ENCODE measurements at places on chromosomes 12 and 14.
A peak's percentile ranks its signal among the peaks of the same experiment; 100 is the strongest.

GRCh38 chr12:89059721-89060541 lies 292.4 kb downstream of the DUSP6 start:
- peak; percentile 90 for DNase-seq

- DNase-seq, result no peak
Measured at GRCh38 chr14:23895480-23895879, 58.1 kb upstream of the DHRS4 start.

GRCh38 chr12:57821474-57822214 lies 3.1 kb upstream of the AVIL start:
- no peak for DNase-seq

DNA sequence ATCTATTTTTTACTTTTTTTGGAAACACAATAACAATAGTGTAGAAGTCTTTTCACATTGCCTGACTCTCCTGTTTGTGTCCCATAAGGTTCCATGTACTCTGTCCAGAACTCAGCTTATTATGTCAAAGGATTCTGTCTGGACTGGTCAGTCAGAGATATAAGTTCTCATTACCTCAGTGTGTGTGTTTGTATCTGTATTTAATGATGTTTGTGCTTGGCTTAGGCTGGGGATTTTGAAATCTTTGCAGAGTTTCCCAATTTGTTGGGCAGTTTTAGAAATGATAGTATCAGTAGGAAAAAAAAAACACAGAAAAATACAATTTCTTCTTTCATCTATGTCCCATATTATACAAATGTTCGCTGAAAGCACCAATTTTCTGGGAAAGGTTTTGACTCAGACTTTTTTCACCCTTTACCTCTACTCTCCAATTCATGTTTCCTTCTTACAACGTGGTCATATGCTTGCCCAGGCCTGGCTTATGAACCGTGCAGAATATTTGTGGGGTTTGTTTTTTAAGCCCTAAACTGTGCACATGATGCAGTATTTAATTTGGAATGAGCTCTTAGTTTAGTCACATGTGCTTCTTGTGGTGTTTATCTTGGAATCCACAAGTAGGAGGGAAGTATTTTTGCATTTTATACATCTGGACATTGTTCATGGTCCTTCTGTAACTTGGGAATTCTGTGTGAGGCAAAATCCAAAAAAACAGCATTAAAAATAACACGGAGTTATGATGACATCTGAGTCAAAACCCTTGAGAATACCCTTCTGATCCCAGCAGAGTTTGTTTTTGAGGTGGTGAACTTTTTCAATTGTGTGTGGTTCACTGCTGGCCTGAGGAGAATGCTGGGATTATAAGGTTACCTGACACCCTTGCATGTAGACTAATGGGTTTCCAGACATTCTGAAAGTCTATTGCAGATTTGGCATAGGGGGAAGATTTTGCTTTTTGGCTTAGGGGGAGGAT lies 121.2 kb downstream of the RAD51B start:
- peak; percentile 59 for DNase-seq

- peak; percentile 51 for DNase-seq
Measured at GRCh38 chr12:119659289-119659897, 8.5 kb upstream of the PRKAB1 start.

- DNase-seq, result no peak
Measured at GRCh38 chr12:129049917-129050316, 196.6 kb downstream of the GLT1D1 start.

DNA sequence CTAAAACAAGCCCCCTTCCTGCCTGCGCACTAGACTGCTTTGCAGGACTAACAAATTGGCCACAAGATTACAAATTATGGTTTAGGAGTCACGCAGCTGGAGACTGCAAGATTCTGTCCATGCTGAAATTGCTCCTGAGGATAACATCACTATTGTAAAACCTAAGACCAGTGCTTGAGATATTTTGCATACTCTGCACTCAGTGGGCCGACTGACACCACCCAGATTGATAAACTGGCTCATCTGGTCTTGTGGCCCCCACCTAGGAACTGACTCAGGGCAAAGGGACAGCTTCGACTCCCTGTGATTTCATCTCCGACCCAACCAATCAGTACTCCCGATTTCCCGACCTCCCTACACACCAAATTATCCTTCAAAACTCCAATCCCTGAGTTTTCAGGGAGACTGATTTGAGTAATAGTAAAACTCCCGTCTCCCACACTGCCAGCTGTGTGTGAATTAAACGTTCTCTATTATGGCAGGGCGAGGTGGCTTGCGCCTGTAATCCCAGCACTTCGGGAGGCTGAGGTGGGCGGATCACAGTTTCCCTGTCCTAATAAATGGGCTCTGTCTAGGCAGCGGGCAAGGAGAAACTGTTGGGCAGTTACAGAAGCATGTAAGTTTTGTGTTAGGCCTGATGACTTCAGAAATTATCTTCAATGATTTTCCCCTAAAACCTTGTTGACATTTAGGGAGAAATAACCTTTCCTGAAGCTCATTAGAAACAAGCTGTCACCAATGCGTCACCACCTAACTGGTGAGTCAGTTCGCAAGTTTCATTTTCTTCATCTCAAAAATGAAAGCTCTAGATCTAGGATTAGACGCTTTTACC lies 5.3 kb upstream of the UBC start:
- no peak for DNase-seq

DNA sequence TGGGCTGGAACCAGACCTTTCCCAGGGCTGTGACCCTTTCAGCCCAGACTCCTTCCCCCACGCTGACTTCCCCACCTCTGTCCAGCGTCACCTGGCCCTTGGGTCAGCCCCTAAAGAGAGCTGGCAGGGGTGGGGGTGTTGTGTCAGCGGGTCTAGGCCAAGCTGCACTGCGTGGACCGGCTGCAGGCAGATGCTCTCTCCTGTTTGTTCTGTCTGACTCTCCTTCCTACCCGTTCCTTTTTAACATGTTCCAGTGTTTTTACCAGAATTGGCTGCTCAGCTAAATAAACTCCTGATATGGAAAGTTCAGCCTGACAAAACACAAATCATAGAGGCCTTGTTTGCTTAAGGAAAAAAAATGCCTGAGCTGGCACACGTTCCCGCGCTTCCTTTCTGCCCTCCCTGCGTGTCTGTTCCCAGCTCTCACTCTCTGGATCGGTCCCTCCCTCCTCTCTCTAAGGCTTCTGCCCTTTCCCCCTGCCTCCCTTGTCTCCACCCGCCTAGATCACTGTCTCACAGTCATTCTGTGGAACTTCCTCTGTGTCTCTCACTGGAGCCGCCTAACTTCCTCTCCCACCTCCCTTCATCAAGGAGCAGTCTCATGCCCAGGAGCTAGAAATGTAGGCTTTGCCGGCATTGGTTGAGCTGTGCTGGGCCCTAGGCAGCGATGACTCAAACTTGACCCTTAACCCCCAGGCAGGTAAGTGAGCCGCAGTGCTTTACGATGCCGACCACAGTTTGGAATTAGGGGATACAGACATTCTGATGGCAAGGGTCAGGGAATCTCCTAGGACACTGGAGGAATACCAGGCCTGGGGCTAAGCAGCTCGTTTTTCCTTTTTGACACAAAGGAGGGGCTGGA lies 15.5 kb upstream of the MLXIP start:
- DNase-seq, result peak; percentile 97

- DNase-seq, result peak; percentile 55
Measured at GRCh38 chr14:103391048-103391447, 5.8 kb downstream of the MARK3 start.

- peak; percentile 69 for DNase-seq
Measured at GRCh38 chr12:49093792-49094159, 825 bp downstream of the DHH start.

- no peak for DNase-seq
Measured at GRCh38 chr12:62299617-62300016, 39.4 kb downstream of the USP15 start.

DNA sequence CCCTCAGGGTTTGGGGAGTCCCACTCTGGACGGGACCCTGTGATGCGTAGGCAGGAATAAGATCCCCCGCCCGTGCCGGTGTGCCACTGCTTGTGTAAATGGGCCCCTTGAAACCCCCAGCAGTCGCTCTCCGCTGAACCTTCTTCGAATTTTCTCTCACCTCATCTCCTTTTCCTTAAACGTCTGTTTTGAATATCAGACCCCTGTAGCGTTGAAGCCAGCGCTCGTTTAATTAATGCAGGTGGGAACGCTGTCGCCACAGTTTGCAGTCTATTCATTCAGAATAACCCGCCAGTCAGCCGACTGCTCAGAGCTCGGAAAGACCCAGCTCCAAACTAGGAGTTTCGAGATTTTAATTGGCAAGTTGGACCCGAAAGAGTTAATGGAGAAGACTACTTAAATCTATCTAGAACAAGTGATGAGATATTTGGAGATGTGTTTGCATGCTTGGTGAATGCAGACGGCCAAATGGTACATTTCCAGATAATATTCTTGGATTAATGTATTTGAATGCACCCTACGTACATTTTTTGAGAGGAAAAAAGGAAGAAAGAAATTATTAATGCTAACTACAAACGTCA lies 739 bp upstream of the PPP2R5E start:
- peak; percentile 71 for DNase-seq

DNA sequence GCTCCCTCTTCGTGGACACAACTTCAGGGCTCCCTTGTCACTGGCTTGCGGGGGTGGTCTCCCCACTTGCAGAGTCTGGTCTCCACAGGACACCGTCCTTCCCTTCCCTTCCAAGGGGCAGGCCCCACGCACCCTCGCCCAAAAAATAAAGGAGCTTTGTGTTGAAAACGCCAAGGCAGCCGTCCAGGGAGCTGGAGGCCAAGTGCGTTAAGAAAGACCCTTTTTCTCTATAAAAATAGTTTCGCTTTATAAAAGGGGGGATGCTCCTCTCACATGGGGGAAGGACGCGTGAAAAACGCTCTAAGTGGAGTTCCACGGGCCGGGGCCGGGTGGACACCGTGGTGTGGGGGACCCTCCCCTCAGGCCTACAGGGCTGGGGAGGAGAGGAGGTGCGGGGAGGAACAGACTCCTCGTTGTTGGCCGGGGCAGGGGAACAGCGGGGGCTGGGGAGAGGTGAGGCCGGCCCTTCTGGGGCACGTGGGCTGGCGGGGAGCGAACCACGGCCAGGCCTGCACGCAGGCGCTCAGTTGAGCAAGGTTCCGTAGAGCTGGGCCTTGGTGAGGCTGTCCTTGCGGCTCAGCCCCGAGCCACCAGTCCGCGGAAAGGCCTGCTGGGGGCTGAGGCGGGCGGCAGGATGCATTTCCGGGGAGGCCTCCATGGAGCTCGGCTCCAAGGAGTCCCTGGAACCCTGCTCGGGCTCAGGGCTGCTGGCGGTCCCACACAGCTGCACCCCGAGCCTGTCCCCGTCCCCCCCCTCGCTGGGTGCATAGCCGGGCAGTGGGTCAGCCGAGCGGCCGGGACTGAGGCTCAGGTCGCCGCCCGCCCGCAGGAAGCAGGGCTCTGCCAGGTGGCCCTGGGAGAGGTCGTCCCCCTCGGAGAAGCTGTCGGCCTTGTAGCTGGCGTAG lies 49.5 kb downstream of the BEGAIN start:
- DNase-seq, result no peak

- DNase-seq, result peak; percentile 91
Measured at GRCh38 chr14:36091096-36091495, 85.4 kb downstream of the PTCSC3 start.

DNA sequence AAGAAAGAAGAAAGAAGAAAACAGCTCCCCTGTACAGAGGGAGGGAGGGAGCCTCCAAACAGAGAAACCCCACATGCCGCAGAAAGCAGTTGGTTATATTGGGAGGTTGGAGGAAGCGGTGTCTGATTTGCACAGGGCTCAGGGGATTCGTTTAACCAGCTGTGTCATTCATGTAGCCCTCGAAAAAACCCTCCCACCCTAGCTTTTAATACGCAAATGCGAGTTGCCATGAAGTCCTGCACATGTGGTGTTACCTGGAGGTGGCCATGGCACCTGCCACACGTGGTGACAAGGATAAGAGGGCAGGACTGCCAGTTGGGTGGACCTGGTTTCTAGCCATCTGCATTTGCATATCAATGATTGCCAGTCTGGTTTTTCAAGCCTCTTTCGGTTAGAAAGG lies 40.9 kb downstream of the TMEM30B start:
- DNase-seq, result no peak

GRCh38 chr14:71362920-71363584 lies 455.8 kb downstream of the PCNX1 start:
- peak; percentile 34 for DNase-seq

DNA sequence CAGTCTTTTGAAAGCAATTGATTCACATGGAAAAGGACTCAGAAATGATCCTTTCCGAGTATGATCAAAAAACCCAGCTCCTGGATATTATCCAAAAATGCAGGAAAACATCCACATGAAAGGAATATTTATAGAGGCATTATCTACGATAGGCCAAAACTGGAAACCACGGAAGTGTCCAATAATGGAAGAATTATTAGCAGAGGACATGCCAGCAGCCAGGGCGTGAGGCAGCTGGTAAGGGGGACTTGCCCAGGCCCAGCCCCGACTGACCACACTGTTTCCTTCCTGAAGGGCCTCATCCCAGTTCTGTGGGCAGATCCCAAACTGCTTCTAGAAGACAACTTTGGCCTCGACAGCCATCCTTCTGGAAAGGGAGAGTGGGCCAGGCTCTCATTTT lies 20.5 kb downstream of the ACTN1 start:
- DNase-seq, result no peak

- DNase-seq, result peak; percentile 94
Measured at GRCh38 chr14:90381999-90382451, 14.8 kb upstream of the CALM1 start.

DNA sequence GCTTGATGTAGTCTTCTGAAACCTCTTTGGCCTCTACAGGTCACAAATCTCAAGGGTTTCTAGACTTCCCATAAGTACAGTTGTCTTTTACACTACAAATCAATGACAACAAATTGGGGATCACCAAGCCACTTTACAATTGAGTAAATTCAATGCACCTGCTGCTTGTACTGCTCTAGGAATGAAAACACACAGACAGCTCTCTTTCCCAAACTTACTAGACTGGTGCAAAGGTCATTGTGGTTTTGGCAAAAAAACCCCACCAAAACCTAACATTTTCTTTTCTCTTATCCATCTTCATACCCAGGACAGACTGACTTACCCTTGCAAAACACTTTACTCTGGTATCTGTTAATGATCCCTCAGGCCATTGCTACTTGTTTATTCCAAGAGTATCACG lies 2.7 kb downstream of the M6PR start:
- no peak for DNase-seq

DNA sequence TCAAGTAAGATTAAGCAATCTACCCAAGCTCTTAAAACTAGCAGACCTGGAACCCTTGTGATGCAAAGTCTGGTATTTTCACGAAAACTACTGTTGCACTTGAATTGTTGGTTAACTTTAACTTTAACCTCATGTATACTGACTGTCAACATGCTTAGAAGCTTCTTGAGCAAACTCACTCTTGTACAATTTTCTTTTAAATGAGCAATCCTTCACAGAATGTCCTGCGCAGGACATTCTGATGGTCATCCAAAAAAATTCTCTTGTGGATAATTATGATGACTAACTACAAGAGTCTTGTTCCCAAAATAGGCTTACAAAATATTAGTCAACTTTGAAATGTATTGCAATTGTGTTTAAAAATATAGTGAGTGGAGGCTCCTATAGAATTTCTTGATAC lies 54.0 kb upstream of the PDE3A start:
- DNase-seq, result no peak

DNA sequence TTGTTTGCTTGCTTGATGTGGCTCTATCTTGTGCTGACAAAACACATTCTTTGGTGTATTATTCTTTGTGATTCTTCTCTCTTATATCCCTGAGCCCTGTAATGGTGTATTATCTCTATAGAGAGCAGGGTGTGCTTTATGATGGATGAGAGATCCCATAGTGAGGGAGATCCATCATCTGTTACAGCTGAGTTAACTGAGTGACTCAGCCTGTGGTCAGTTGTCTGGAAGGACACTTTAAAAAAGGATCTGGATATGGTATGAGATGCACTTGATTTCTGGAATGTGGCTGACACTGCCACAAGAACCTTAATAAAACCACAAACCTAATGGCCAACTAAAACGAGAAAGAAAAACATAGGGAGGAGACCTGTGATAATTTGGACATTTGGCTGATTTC lies 461.4 kb upstream of the SYT1 start:
- peak; percentile 57 for DNase-seq

GRCh38 chr14:99249389-99249788 lies 22.6 kb downstream of the BCL11B start:
- no peak for DNase-seq

All from NCI-H69 (cell line).